Activated CD8-positive, alpha-beta memory T cell treated with anti-CD3 and anti-CD28 coated beads, Interleukin-2, amount 50 U/mL, for 48 hours (primary cell): ENCODE measurements at places on chromosomes 12 and 14.
A peak's percentile ranks its signal among the peaks of the same experiment; 100 is the strongest.

DNA sequence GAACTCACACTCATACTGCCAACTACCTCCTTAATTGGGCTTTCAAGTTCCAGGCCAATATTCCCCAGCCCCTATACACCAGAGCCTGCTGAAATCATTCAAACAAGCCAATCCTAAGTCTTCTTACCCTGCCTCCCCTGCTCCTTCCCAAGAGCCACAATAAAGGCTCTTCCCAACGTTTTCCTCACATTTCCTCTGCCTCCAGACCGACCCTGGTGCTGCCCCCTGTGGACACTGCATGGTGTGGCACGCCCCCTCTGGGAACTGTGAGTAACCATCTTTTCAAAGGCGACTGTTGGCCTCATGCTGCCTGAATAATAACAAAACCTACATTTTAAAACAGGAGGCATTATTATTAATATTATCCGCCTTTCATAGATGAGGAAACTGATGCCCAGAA lies 111.6 kb upstream of the NOS1 start:
- no peak for DNase-seq

GRCh38 chr12:80472911-80473500 lies 29.0 kb downstream of the PTPRQ start:
- DNase-seq = no peak

DNA sequence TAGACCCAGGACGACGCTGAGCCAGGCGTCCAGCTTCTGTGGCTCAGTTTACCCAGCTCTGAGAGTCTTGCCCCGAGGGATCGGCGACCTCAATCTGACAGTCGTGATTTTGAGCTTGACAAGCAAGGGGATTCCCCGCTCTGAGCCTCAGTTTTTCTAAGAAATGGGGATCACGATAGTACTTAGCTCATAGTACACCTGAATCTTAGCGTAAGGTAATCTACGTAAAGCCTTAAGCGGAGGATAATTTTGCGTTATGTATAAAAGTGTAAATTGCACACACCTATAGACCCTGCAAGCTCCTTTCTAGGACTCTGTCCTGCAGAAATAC lies 285 bp downstream of the MVK start:
- no peak for DNase-seq

DNA sequence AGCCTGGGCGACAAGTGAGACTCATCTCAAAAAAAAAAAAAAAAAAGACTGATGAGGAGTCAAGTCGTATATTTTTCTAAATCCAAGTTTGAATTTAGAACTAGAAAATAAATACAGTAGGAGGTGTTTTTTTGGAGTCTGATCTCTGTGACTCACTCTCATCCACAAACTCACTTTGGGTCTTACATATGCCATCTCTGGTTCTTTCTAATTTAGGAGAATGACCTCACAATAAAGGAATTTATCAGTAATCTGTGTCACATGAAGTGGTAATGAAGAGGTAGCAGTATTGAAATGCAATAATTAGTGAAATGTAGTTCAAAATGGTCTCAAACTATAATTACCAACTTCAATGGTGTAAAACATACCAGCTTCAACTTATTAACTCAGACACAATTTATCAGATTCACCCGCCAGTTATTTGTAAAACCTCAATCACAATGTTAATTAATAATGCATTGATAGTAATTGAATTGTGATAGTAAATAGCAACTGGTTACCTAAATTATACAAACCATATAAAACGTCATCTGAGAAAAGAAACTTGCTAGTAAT lies 4.4 kb upstream of the CFL2 start:
- no peak for DNase-seq

DNA sequence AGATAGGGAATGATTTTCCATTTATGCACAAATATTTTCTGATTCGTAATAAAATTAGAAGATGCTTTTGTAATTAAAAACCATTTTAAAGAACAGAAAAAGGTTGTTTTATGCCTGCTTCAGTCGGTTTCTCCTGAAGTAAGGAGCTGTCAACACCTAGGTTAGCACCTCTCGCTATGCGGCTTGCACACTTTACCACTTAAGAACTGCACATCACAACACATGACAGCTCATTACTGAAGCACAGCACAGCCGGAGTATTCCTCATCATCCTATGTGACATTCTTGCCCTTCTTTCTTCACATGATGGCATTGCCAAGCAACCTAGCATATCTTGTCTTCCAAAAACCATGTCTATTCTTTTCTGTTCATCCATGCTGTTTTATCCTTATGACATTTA lies 5.4 kb upstream of the WIF1 start:
- DNase-seq = no peak

GRCh38 chr14:59870277-59871165 lies at the start of gene RTN1:
Gene RTN1 (minus strand): TSS chr14:59870776. CDS start chr14:59870630, 146 bp downstream.
- peak; percentile 61 for DNase-seq

- DNase-seq = no peak
These were observed 3.7 kb downstream of the SLC25A21 start for GRCh38 chr14:37168721-37169120.

GRCh38 chr14:96320605-96321004 lies 42.5 kb downstream of the ATG2B start:
- DNase-seq = no peak

DNA sequence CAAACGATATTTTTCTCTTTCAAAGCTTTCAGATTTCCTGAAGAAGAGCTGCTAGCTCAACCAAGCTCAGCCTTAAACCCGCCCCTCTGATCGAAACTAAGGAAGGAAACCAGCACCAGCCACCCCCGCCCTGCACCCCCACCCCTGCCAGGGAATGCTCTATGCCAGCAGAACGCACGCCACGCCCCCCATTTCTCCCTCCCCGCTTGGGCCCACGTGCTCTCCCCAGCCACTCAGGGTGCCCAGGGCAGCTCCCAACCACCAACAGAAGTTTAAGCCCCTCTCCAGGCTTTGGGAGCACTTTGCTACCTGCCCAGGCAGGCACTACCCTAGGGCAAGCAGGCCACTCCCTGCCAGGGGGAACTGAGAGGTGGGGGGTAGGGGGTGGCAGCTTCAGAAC lies 18.8 kb upstream of the KRT78 start:
- no peak for DNase-seq

GRCh38 chr12:104957719-104958000 lies 430 bp downstream of the SLC41A2 start:
- DNase-seq = peak; percentile 66

- no peak for DNase-seq
These were observed 514.1 kb downstream of the ETNK1 start for GRCh38 chr12:23139026-23139425.
